ENCODE measurements at places on chromosomes 3 and 15. TPM values are rescaled to one million over a fixed set of nuclear protein-coding genes. Genes with fewer than 3 reads are reported as not detected.

DNA sequence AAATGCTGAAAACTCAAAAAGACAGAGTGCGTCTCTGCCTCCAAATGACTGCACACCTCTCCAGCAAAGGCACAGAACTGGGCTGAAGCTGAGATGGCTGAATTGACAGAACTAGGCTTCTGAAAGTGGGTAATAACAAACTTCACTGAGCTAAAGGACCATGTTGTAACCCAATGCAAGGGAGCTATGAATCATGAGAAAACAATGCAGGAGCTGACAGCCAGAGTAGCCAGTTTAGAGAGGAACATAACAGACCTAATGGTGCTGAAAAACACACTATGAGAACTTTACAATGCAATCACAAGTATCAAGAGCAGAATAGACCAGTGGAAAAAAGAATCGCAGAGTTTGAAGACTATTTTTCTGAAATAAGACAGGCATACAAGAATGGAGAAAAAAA lies 10.1 kb upstream of the AVEN start:
- H3K27ac ChIP-seq, result no peak overlapping the region
- H3K4me3 ChIP-seq, result no peak overlapping the region
- no peak for DNase-seq
- H3K36me3 ChIP-seq, result no peaks in the 10 kb centered on the region
- no peaks in the 10 kb centered on the region for H3K27me3 ChIP-seq

GRCh38 chr15:40877694-40878093 lies 3.7 kb upstream of the RHOV start:
- peaks cover 3% of the 10 kb centered on the region for H3K4me1 ChIP-seq
- no peak for DNase-seq
- H3K27me3 ChIP-seq, result no peaks in the 10 kb centered on the region
- H3K4me3 ChIP-seq, result no peak overlapping the region

GRCh38 chr15:36617529-36618196 lies 38.2 kb downstream of the CDIN1 start:
- no peak overlapping the region for H3K4me3 ChIP-seq
- no peak overlapping the region for H3K27ac ChIP-seq
- no peaks in the 10 kb centered on the region for H3K4me1 ChIP-seq
- DNase-seq, result no peak

- H3K4me3 ChIP-seq, result no peak overlapping the region
- no peaks in the 10 kb centered on the region for H3K27me3 ChIP-seq
- H3K36me3 ChIP-seq, result no peaks in the 10 kb centered on the region
- H3K4me1 ChIP-seq, result no peaks in the 10 kb centered on the region
Measured at GRCh38 chr15:52579852-52580251, 11.0 kb upstream of the ARPP19 start.

The GRK7 gene
- total RNA-seq, result not detected

- DNase-seq, result no peak
- no peaks in the 10 kb centered on the region for H3K4me1 ChIP-seq
- H3K27me3 ChIP-seq, result no peaks in the 10 kb centered on the region
Measured at GRCh38 chr15:52324109-52324508, 28.5 kb upstream of the MYO5C start.

DNA sequence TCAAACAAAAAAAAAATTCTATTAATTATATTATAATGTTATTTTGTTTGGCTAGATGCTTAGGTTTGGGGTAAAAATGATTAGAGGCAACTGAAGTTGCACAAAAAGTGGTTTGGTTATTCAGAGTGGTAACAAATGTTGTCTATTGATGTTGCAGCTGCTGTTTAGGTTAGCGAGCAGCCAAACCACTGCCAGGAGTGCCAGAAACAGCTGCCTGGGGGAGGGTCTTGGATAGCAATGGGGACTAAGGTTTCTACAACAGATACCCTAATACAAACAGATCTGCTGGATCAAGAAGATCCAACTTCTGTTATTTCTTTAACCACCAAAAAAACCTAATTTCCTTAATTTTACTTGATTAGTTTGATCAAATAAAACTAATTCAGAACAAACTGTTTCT lies 26.6 kb downstream of the BTLA start:
- H3K27me3 ChIP-seq, result no peaks in the 10 kb centered on the region
- no peaks in the 10 kb centered on the region for H3K4me1 ChIP-seq
- no peak overlapping the region for H3K4me3 ChIP-seq
- no peaks in the 10 kb centered on the region for H3K36me3 ChIP-seq

DNA sequence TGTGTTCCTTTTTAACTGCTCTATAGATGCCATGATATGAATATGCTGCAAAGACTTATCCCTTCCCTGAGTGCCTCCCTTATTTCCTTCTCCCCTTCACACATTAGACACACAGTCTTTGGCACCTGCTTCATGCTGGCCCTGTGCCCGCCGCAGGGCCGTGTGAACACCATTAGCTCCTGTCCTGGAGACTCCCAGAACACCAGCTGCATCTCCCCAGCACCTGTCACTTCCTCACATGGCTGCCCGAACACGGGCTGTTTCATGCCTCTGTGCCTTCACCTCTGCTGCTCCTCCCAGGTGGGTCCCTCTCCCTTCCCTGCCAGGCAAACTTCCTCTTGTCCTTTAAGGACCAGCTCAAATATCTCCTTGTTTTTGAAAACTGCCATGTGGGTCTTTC lies 40.5 kb upstream of the SEC13 start:
- no peaks in the 10 kb centered on the region for H3K4me1 ChIP-seq
- H3K36me3 ChIP-seq, result no peaks in the 10 kb centered on the region
- H3K27me3 ChIP-seq, result no peaks in the 10 kb centered on the region

GRCh38 chr3:55731741-55732140 lies 244.6 kb upstream of the WNT5A start:
- no peaks in the 10 kb centered on the region for H3K36me3 ChIP-seq
- H3K4me3 ChIP-seq, result no peak overlapping the region
- no peaks in the 10 kb centered on the region for H3K4me1 ChIP-seq
- no peak overlapping the region for H3K27ac ChIP-seq
- no peaks in the 10 kb centered on the region for H3K27me3 ChIP-seq

DNA sequence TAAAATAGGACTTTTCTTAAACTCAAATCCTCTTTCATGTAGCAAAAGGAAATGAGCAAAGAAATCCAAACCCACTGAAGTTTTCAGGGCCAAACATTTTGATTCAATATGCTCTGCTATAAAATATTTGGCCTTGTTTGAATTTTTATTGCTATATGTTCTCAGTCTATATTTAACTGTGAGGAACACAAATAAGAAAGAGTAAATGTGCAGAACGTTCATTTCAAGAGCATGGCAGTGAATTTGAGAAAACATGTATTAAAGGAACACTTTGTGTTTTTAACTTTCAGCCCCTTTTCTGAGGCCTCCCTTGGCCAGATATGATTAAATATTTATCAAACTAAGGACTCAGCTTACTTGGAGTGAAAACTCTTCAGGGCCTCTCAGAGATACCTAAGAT lies 124.7 kb upstream of the CCNL1 start:
- H3K36me3 ChIP-seq, result no peaks in the 10 kb centered on the region
- DNase-seq, result no peak
- H3K4me1 ChIP-seq, result no peaks in the 10 kb centered on the region
- no peaks in the 10 kb centered on the region for H3K27me3 ChIP-seq
- no peak overlapping the region for H3K27ac ChIP-seq

The ARL8B gene
- total RNA-seq, result 62.7 TPM

GRCh38 chr3:171077261-171077660 lies 50.7 kb upstream of the SLC2A2 start:
- no peak for DNase-seq
- no peak overlapping the region for H3K27ac ChIP-seq
- no peak overlapping the region for H3K4me3 ChIP-seq
- no peaks in the 10 kb centered on the region for H3K27me3 ChIP-seq
- no peaks in the 10 kb centered on the region for H3K4me1 ChIP-seq

- no peak overlapping the region for H3K27ac ChIP-seq
- H3K4me1 ChIP-seq, result no peaks in the 10 kb centered on the region
- H3K27me3 ChIP-seq, result no peaks in the 10 kb centered on the region
Measured at GRCh38 chr3:45656575-45657363, 32.4 kb upstream of the SACM1L start.

The SUCNR1 gene
- 7.3 TPM for total RNA-seq

The SERPINI2 gene
- total RNA-seq, result not detected

DNA sequence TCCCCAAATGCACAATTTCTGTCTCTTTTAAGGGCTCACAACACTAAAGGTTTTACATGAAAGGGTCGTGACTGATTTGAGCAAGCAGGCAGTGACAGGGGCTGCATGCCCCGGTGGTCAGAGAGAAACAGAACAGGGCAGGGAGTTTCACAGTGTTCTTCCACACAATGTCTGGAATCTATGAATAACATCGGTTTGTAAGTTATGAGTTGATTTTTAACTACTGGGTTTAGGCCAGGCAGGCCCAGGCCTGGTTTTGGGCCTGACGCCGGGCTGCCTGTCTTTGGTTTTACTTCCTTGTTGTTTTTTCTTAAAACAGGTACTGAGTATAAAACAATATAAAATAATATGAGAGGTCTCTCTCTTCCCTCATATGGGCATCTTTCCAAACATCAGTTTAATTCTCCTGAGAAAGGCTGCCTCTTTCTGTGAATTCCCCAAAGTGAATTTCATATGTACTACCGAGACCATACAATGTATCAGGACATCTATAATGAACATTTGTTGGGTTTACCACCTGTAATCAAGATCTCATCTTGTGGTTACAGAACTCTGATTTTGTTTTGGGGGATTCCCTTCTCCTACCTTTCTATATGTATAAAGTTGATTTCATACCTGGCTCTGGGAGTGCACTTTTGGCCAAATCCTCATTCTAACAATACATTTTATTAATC lies 74.4 kb downstream of the CD200 start:
- peak overlapping the region; percentile 86 for H3K27ac ChIP-seq
- no peaks in the 10 kb centered on the region for H3K36me3 ChIP-seq
- H3K4me1 ChIP-seq, result no peaks in the 10 kb centered on the region
- DNase-seq, result no peak

DNA sequence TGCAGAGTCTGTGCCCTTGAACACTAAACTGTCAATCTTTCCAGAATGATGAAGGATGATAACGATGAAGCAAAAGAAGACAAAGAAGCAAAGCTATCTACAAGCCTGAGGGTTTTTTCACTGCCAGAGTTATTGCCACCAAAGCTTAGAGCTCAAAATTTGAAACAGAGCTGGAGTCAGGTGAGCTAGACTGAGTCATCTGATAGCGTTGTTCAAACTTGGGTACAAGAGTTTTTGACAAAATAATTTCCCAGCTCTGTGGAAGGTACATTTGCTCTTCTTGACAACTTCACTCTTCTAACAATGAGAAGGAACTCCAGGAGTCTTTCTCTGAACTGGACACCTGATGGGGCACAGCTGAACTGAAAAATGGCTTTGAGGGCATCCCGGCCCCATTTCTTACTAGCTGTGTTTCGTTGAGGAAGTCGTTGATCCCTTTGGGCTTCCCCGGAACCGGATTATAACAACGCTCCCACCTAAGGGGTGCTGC lies 715 bp downstream of the MCCC1 start:
- H3K36me3 ChIP-seq, result no peaks in the 10 kb centered on the region
- DNase-seq, result no peak
- peak overlapping the region; percentile 78 for H3K4me3 ChIP-seq
- peak overlapping the region; percentile 96 for H3K27ac ChIP-seq

The BTLA gene
- total RNA-seq, result 3.2 TPM

GRCh38 chr15:61946778-61947177 lies 113.5 kb downstream of the VPS13C start:
- DNase-seq, result no peak
- no peak overlapping the region for H3K27ac ChIP-seq
- no peaks in the 10 kb centered on the region for H3K27me3 ChIP-seq
- H3K4me1 ChIP-seq, result no peaks in the 10 kb centered on the region

The RCN2 gene
- total RNA-seq, result 40.0 TPM

GRCh38 chr3:79111375-79112052 lies 656.3 kb downstream of the ROBO1 start:
- H3K27ac ChIP-seq, result no peak overlapping the region
- no peak for DNase-seq
- no peaks in the 10 kb centered on the region for H3K4me1 ChIP-seq
- H3K36me3 ChIP-seq, result no peaks in the 10 kb centered on the region

DNA sequence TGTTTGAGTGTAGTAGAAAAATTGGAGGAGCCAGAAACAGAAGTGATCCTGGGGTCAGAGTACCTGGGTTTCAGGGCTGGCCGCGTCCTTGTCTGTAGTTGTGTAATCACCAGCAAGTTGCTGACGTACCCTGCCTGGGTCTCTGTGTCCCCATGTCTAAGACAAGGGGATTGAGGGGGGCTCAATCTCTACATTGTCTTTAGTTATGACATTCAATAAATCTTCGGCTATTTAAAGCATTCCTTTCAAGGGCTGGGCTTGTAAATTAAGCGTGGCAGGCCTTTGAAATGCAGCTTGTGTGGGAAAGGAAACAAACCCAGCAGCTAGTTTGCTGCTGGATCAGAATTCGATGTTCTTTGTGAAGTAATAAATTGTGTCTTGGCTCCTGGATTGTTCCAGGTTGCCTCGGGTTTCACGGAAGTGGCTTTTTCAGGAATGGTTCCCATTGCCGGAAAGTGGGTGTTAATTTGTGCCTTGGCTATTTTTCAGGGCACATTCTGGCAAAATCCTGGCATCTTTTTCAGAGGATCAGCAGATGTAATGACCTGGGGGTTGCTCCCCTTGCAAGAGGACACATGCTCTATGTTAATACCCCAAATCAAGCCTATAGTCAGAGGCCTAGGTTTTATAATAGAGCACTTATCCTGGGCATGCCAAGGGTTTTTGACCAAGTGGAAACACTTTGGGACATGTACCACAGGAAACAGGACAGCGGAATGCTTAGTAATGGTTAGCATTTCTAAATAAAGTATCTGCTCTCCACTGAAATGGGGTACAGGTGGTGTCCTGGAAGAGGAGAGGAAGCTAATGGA lies 294.8 kb upstream of the NR2E3 start:
- no peaks in the 10 kb centered on the region for H3K27me3 ChIP-seq
- peaks cover 12% of the 10 kb centered on the region for H3K4me1 ChIP-seq
- H3K27ac ChIP-seq, result peak overlapping the region; percentile 37

GRCh38 chr3:12345141-12345561 lies 56.3 kb downstream of the PPARG start:
- DNase-seq, result no peak
- H3K4me3 ChIP-seq, result no peak overlapping the region
- no peaks in the 10 kb centered on the region for H3K36me3 ChIP-seq
- H3K27me3 ChIP-seq, result no peaks in the 10 kb centered on the region

GRCh38 chr3:53083521-53083920 lies 37.6 kb upstream of the SFMBT1 start:
- no peak for DNase-seq
- peaks cover 3% of the 10 kb centered on the region for H3K36me3 ChIP-seq
- no peak overlapping the region for H3K27ac ChIP-seq
- no peaks in the 10 kb centered on the region for H3K4me1 ChIP-seq
- no peaks in the 10 kb centered on the region for H3K27me3 ChIP-seq
- no peak overlapping the region for H3K4me3 ChIP-seq

The ATP2B2 gene
- total RNA-seq, result 0.19 TPM

- no peak overlapping the region for H3K27ac ChIP-seq
- H3K4me3 ChIP-seq, result no peak overlapping the region
- no peaks in the 10 kb centered on the region for H3K4me1 ChIP-seq
- no peak for DNase-seq
- H3K36me3 ChIP-seq, result no peaks in the 10 kb centered on the region
- H3K27me3 ChIP-seq, result no peaks in the 10 kb centered on the region
Measured at GRCh38 chr3:145094355-145094941, 1066.5 kb downstream of the PLOD2 start.

DNA sequence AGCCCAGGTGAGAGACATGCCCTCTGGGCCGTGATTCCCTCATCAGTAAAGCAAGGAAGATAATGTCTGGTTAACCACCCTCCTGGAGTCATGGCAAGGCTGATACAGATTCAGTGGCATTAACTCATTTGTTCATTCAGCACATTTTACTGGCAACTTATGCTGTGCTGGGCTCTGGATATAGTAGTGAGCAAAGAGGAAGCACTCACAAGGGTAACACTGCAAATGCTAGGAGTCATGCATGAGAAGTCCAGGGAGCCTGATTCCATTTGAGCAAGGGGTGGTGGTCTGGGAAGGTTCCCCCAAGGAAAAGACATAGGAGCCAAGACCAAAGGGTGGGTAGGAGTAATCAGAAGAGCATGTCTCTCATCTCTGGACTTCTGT lies 50.2 kb downstream of the SMAD3 start:
- DNase-seq, result no peak
- no peak overlapping the region for H3K27ac ChIP-seq
- H3K36me3 ChIP-seq, result no peaks in the 10 kb centered on the region
- no peak overlapping the region for H3K4me3 ChIP-seq
- no peaks in the 10 kb centered on the region for H3K27me3 ChIP-seq

Data from kidney (tissue), 22 donors.